ENCODE measurements at places on chromosomes 6 and 20.

DNA sequence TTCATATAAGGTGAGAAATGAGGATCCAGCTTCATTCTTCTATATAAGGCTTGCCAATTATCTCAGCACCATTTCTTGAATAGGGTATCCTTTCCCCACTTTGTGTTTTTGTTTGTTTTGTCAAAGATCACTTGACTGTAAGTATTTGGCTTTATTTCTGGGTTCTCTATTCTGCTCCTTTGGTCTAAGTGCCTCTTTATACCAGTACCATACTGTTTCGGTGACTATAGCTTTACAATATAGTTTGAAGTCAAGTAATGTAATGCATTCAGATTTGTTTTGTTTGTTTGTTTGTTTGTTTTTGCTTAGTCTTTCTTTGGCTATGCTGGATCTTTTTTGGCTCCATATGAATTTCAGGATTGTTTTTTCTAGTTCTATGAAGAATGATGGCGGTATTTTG, 64.6 kb downstream of the ERMARD start:
- DNase-seq, result no peak

DNA sequence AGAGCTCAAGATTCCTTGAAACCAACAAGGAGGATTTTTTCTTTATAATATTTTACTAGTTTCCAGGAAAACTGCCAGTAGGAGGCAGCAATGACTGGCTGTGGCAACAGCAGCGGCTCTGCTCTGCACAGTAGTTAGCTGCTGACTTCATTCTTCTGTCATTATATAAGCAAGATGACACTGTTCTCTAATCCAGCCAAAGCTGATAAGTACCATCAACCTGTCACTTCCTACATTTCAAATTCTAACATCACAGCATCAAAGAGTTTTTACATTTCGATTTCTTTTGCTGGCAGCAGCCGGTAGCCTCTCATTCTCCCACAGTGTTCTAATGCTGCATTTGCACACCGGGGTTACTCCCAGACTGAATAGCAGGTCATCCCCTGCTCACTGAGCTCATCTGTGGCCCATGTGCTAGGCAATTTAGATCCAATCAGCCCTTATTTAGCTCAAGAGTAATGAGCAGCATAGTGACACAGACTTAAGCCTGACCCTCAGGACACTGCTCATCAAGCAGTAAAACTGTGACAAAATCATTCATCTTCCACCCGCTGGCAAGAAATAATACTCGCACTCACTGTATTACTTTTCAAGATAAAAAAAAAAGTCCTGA, 67.8 kb downstream of the MMS22L start:
- peak; percentile 43 for DNase-seq

DNA sequence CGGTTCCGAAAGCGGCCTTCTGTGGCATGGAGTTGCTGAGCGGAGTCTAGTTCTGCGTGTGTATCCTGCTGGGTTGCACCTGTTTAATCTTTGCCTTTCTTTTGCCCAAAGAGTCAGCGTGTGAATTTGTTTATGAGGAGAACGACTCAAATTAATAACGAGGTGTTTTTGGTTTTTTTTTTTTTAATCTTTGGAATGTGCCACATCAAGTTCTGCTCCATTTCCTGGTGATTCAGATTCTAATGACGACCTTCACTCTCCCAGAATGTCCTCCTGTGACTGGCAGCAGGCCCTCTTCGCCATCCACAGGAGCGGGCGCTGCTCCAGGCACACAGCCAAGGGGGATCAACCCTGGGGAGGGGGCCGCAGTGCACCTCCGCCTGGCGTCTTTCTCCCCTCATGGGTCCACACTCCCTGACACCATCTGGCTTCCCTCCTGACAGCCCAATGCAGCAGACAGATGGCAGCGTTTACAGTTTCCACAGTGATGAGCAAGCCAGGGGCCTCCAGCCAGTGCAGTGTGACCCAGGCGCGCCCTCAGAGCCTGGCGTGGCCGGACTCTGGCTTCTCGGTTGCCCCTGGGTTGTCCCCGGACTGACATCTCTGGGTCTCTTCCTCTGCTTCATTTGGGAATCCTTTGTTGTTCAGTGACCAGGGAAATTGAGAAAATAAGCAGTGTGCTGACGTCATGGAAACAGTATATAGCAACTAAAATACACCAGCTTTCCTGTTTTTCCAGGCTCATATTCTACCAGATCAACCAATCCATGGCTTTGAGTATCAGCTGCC, 27.5 kb upstream of the AFDN start:
- no peak for DNase-seq

- no peak for DNase-seq
These were observed 1.5 kb upstream of the VEGFA start for GRCh38 chr6:43768506-43768860.

DNA sequence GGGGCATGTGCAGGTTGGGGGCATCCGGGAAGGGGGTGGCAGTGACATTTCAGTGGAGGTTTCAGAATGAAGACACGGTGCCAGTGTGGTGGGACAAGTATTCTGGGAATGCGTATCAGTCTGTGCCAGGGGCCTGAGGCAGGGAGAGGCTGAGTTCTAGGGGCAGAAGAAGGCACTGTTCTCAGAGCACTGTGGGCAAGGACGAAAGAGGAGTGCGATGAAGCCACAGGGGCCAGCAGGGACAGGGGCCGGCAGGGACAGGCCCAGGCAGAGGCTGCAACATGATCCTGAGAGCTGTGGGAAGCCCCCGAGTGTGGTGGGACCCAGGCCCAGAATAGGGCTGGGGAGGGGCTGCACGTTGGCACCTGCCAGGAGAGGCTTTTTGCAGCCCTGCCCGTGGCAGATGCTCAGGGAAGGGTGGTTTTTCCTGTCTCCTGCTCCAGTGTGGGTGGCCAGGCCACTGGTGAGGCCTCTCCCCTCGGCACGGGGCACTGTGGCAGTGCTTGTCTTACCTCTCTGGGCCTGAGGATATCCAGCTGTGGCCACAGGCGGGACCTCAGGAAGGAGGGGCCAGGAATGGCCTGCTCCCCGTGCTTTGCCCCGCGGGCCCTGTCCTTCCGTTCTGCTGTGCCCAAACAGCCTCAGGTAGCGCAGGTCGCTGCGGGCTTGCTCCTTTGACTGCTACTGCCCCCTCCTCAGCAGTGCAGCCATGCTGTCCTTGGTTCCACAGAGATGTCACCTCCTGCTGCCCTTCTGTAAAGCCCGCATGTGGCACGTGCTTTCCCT, 10.0 kb downstream of the ENTPD6 start:
- DNase-seq, result no peak

GRCh38 chr6:84103029-84103428, 69.5 kb downstream of the MRAP2 start:
- DNase-seq, result no peak

DNA sequence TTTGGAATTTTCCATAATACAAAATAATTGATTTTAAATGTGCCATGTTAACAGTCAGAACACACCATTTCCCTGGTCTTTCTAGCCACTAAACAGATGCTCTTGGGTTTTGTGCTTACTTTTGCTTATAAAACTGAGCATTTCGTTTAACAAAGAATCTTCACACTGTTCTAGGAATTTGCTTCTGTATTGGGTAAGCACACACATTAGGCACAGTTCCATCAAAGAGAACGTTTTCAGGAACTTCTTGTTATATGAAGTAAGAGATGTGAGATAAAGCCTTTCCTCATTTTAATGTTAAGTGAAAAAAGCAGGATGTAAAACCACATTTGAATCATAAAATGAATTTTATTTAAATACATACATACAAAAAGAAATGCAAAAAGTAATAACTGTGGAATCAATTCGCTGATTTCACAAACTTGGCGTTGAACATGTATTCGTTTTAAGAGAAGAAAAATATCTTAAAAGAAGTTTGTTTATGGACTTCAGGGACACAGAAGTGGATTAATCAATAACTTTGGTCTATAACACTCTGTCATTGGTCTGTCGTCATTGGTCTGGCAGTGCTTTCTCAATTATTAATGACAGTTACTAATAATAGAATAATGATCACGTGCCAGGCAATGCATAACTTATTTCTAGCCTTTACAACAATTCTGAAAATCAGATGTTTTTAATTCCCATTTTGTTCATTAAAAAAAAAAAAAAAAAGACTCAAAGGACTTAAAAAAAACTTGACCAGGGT, 199.9 kb upstream of the PRDM1 start:
- peak; percentile 49 for DNase-seq

DNA sequence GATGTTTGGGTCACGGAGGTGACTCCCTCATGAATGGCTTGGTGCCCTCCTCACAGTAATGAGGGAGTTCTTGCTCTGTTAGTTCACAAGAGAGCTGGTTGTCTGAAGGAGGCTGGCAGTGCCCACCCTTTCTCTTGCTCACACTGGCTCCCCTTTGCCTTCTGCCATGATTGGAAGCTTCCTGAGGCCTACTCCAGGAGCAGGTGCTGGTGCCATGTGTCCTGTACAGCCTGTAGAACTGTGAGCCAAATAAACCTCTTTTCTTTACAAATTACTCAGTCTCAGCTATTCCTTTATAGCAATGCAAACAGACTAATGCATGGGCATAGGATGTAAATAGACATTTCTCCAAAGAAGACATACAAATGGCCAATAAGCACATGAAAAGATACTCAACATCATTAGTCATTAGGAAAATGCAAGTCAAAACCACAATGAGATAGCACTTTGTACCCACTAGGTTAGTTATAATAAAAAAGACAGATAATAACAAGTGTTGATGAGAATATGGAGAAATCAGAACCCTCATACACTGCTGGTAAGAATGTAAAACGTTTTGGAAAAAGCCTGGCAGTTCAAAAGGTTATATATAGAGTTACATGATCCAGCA, 17.7 kb downstream of the C20orf203 start:
- no peak for DNase-seq

- peak; percentile 45 for DNase-seq
These were observed 30.9 kb downstream of the KIAA1755 start for GRCh38 chr20:38229376-38230252.

DNA sequence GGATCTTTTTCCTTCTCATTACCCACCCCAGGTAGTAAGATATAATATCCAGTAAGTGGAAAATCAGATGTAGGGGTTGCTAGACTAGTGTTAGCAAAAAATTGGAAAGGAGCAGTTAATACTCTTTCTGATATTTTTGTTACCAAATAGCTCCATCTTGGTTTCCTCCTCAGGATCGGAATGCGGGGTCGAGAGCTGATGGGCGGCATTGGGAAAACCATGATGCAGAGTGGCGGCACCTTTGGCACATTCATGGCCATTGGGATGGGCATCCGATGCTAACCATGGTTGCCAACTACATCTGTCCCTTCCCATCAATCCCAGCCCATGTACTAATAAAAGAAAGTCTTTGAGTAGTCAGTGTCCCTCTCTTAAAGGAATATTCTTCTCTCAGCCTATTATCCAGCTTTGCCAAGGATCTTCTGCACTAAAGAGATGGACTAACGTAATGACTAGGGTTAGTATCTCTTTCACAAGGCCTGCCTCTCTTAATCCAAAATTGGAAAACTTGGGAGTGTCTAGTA, 1.5 kb downstream of the ROMO1 start:
- DNase-seq, result no peak

- no peak for DNase-seq
These were observed 3.2 kb upstream of the APCDD1L start for GRCh38 chr20:58518387-58518786.

- DNase-seq, result no peak
These were observed 69.7 kb upstream of the ADTRP start for GRCh38 chr6:11848346-11848651.

DNA sequence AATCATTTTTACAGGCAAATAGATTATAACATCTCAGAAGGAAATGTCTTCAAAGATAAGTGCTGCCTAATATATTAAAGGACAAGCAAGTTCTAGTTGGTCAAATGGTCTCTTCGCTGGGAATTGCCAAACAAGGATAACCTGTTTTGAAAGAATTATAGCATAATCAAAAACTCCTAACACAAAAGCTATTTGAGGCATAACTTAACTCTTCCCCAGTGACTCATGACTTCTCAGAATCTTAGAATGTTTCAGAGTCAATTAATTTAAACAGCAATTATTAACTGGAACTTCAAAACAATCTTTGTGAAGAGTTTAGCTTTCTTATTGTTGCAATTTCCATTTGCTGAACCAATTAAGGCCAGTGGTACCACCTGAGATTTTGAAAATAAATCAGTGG, 126.6 kb downstream of the MTFR2 start:
- DNase-seq, result no peak

- no peak for DNase-seq
These were observed 53.7 kb downstream of the TOP1 start for GRCh38 chr20:41082306-41082705.

Data from KBM-7 (cell line).